ENCODE measurements at places on chromosomes 2 and 18.

DNA sequence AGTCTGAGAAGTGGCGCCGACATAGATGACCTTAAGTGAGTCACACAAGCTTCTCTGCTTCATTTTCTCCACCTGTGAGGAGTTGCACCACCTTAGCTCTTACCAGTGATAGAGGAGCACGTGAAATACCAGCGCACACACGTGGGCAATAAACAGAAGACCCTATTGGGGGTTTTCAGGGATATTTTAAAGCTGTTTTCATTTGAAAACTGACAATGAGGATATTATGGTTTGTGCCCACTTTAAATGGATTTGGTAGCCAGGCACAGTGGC, 47.3 kb upstream of the FZD7 start:
- no peak for DNase-seq

DNA sequence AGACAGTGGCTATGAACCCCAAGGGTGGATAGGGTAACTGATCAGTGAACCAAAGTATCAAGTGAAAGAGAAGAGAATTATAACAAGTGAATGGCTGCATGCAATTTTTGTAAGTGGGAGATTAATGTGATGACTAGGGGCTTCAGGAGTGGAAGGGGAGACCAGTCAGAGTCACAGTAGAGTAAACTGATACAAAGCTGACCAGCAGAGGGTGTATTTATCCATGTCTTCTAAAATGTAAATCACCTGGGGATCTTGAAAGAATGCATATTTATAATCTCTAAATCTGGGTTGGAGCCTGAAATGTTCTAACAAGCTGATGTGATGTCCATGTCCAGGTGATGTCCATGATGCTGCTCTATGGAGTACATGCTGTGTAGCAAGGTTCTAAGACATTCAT, 1351.3 kb upstream of the CHAC2 start:
- DNase-seq, result no peak

GRCh38 chr2:230893338-230893737, 28.6 kb downstream of the ITM2C start:
- no peak for DNase-seq

DNA sequence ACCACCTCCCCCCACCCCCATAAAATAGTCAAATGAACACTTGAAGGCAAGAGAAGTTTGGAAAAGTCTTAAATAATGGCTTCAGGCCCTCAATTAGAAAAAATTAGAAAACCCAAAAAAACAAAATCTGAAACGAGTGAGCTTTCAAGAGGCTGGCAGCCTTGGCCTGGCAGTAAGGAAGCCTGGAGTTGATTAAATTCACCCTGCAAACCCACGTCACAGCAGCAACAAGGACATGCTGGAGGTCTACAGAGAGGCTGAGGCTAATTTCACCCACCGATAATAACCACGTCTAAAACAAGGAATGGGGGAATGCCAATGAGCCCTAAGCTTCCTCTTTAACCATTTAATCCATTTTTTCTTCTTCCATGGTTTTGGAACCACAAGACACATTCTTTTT, 122.7 kb upstream of the SMAD7 start:
- DNase-seq, result no peak

Data from stimulated activated CD4-positive, alpha-beta T cell treated with anti-CD3 and anti-CD28 coated beads, Interleukin-1b, Interleukin-23, amount 100 ng/mL, for 24 hours (primary cell).